ENCODE measurements at places on chromosomes 3 and 15.

DNA sequence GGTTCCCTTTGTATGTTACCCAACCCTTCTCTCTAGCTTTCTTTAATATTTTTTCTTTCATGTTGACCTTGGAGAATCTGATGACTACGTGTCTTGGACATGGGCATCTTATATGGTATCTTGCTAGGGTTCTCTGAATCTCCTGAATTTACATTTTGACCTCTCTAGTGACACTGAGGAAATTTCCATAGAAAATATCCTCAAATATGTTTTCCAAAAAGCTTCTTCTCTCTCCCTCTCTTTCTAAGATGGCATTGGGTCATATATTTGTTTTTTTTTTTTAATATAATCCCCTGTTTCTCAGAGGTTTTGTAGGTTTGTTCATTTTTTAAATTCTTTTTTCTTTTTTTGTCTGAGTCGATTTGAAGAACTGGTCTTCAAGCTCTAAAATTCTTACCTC lies 184.0 kb upstream of the TMC3 start:
- no peak for DNase-seq

- no peak for DNase-seq
These were observed 95.0 kb upstream of the GADL1 start for GRCh38 chr3:30989276-30990030.

- DNase-seq, result no peak
These were observed 990.4 kb downstream of the GBE1 start for GRCh38 chr3:80771085-80771484.

GRCh38 chr3:73950865-73951558 lies 326.3 kb upstream of the PDZRN3 start:
- no peak for DNase-seq

- no peak for DNase-seq
These were observed 91.0 kb upstream of the MB21D2 start for GRCh38 chr3:193008654-193009053.

DNA sequence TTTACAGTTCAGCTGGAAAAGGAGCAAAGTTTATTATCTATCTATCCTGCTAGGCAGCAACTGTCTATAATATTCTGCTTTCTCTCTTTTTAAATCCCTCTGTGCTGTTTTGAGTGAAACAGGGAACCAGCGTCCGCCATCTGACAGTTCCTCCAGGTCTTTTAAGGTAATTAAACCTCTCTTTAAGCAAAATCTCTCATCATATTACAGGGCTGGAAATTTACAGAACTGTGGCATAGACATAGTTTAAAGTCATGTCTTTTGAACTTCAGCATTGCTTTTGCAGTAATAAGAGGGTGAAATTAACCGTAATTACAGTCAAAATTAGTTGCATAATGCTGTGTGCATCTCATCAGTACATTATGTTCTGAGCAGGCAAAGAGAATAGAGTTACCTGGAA lies 263.4 kb upstream of the KCNMB2 start:
- DNase-seq, result no peak

DNA sequence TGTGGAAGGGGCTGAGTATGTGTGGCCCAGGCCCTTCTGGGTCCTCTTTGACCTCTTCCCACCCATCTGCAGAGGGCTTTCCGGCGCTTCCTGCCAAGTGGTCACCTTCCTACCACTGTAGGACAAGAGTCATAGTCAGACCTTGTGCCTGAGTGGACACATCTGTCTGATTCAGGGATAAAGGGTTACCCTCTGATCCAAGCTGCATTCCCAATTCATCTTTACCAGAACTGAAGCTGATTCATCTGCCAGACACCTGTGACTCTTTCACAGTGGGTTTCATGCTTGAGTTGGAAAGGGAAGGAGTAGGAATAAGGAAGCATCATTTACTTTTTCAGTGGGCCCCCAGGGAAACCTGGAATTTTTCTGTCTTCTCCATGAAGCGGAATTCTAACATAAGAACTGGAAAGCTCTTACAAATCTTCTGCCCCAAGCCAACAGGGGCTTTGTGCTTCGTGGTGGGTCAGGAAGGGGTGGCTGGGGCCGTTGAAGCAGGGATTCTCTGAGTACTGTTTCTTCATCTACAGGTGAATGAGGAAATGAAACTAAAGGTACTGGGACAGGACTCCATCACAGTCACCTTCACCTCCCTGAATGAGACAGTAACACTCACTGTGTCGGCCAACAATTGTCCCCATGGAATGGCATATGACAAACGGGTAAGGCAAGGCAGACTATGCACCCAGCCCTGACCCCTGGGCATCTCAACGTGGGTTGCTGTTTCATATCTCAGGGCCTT lies 46.4 kb downstream of the C3orf20 start:
- no peak for DNase-seq

GRCh38 chr15:57376696-57377477 lies 582 bp downstream of the CGNL1 start:
- DNase-seq, result no peak

DNA sequence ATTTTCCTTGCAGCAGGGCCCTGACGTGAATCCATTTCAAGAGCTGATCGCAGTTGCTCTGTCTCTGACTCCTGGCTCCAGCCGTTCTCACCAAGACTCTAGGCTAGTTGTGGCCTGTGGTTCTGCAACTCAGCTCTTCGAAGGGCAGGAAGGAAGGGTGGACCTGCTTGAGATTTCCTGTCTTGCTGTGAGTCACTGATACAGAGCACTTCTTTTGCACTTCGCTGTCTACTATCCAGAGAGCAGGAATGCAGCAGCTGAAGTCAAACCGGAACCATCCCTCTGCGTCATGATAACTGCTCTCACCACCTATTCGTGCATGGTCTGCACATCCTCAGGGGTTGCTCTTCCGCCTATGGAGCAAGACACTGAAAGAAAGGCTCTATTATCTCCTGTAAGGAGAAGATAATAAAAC lies 59.7 kb downstream of the RAP2B start:
- peak; percentile 88 for DNase-seq

DNA sequence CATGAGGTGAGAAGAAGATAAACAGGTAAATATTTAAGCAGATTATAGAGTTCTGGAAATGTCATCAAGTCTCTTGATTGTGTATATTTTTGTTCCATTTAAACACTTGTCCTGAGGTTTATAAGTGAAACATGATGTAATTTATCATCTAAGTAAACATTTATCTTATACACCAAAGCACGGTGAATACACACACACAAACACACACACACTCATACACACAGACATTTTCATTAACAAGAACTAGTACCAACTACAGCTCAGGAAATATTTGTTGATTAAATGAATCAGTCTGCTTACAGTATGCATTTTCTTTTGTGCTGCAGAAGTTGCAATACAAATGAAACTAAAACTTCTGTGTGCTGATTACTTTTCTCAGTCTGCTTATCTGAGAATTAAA lies 357.3 kb downstream of the ZBTB20 start:
- no peak for DNase-seq

- DNase-seq, result no peak
These were observed 23.2 kb downstream of the SEMA5B start for GRCh38 chr3:123004201-123004918.

GRCh38 chr15:26624128-26624527 lies 148.7 kb downstream of the GABRB3 start:
- no peak for DNase-seq

DNA sequence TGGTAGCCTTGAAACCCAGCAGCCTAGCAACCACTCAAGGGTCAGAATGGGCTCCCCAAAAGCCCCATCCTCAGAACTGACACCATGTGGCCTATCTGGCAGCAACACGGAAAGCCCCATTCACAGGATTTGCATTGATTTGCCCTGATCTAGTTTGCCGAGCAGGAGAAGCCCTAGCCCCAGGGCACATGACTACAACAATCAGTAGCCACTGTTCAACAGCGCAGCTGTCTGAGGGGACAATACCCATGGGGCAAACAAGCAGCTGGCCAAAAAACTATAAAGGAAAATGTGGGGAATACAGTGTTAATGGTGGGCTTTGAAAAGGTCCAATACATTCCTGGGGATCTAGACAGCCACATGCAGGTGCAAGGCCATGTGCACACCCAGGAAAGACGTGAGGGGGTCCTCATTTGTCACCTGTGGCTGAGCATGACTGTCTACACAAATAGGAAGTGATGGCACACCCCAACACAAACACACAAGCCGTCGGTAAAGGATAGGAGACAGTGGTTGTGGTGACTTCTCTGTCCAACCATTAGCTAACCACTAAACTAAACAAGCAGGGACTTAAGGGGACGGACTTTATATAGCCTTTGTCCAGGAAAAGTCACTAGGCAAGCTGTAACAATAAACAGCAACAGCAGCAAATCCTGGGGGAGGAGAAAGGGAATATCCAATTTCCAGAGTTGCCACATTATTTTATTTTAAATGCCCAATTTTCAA lies 113.7 kb downstream of the LRIG1 start:
- DNase-seq, result no peak

GRCh38 chr3:114721864-114722263 lies 425.2 kb downstream of the ZBTB20 start:
- DNase-seq, result no peak
